ENCODE measurements at places on chromosomes 11 and 22.
A peak's percentile ranks its signal among the peaks of the same experiment; 100 is the strongest.

DNA sequence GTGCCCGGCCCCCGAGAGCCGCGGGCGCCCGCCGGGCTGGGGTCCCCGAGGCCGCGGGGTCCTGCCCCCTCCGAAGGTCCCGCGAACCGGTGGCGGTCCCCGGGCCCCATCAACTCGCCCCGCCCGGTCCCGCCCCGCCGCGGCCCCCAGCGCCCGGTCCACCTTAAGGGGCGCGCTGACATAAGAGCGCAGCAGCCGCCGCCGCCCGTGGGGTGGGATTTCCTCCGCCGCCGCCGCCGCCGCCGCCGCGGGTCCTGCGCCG lies at the start of gene ZDHHC8:
TSS of gene ZDHHC8 (plus strand) at position 208 of the 262 bp plus-strand sequence. CDS start 144 bp downstream, outside the sequence.
- DNase-seq: peak; percentile 75

DNA sequence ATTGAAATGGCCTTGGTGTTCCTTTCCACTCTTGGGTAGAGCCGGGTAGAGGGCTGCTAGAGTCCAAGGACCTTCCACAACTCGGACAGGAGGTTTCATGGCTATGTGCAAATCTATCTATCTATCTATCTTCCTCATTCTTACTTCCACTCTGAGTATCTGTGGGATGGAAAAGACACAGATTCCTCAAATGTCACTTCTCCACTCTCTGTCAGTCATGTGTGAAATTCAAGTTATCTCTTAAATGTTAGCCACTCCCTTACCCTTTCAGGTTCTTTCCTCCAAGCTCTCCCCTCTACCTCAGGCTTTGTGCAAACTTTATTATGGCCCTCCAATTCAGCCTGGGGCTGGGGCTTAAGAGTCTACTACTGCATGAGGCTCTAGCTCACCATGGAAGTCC lies 84.3 kb downstream of the GDPD4 start:
- DNase-seq: no peak

GRCh38 chr22:49776891-49777290 lies 50.8 kb downstream of the BRD1 start:
- DNase-seq: no peak

- DNase-seq: peak; percentile 86
Measured at GRCh38 chr11:68843703-68844312, 2.1 kb upstream of the CPT1A start.

- DNase-seq: no peak
Measured at GRCh38 chr11:43925932-43926505, 16.4 kb upstream of the C11orf96 start.

GRCh38 chr11:112593440-112593839 lies 332.8 kb upstream of the PLET1 start:
- no peak for DNase-seq

DNA sequence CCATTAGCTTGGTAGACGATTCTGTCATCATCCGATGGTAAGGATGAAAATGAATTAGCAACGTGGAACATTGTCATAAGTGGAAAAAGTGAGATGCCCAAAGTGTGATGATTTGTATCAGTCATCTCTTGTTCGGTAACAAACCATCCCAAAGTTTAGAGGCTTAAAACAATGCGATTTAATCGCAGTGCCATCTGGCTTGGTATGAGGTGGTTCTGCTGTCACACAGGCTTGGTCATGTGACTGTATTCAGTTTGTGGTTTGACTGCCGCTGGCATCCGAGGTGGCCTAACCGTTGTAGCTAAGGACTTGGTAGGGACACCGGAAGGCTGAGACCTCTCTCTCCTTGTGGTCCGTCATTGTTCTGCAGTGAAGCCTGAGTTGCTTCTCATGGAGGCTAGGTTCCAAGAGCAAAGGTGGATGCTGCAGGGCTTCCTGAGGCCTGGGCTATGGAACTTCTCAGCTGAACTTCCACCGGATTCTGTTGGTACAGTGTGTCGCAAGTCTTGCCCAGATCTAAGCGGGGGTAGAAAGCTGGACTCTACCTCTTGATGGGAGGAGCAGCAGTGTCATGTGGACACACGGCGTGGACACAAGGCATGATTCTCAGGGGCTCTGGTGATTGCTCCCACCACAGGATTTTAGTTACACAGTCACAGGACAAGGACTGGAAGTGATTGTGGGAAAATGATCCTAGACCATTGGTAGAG lies 36.3 kb downstream of the BCR start:
- peak; percentile 57 for DNase-seq

DNA sequence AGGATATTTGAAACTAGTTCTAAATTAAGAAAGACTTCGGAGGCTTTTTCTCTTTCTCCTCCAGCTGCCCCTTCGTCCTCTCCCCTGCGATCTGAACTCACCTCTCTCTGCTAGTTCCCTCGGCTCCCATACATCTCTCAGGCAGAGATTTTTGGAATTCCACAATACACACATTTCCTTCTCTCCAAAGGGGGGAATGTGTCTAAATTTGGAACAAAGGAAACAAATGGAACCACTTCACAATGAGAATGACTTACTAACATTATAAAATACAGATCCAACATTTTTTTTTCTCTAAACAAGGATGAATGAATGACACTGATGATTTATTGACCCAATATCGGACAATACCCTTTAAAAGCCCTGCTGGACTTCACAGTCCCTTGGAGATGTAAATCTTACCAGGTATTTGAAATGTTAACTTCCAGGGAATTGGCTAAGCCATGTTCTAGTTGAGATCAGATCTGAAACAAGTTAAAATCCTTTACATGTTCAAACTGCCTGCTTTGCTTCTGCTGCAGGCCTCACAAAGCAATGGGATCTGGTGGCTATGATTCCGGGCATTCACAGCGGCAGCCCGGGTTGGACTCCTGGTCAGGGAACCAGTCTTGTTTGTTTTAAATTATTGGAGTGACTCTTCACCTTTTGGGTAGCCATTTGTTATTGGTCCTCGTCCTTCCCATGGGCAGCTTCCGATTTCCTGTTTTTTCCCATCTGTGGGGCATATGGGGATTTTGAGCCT lies 20.5 kb upstream of the GSTP1 start:
- no peak for DNase-seq

GRCh38 chr11:96342014-96342960 lies 708 bp downstream of the MAML2 start:
- DNase-seq: no peak

DNA sequence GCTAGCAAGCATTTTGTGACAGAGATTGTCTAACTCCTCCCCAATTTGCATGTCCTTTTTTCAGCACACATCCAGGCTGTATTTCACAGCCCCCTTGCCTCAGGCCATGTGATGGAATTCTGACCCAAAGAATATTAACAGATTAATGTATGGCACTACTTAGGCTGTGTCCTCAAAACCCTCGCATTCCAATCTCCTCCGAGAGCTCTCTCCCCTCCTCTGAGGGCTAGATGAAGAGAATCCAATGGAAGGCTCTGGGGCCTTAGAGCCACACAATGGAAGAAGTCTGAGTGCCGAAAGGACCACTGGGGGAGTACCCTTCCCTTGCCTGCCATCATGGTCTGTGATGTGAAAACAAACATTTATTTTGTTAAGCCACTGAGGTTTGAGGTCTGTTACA lies 13.7 kb upstream of the NNMT start:
- DNase-seq: no peak

- DNase-seq: no peak
Measured at GRCh38 chr11:66933531-66933930, 24.7 kb downstream of the PC start.

DNA sequence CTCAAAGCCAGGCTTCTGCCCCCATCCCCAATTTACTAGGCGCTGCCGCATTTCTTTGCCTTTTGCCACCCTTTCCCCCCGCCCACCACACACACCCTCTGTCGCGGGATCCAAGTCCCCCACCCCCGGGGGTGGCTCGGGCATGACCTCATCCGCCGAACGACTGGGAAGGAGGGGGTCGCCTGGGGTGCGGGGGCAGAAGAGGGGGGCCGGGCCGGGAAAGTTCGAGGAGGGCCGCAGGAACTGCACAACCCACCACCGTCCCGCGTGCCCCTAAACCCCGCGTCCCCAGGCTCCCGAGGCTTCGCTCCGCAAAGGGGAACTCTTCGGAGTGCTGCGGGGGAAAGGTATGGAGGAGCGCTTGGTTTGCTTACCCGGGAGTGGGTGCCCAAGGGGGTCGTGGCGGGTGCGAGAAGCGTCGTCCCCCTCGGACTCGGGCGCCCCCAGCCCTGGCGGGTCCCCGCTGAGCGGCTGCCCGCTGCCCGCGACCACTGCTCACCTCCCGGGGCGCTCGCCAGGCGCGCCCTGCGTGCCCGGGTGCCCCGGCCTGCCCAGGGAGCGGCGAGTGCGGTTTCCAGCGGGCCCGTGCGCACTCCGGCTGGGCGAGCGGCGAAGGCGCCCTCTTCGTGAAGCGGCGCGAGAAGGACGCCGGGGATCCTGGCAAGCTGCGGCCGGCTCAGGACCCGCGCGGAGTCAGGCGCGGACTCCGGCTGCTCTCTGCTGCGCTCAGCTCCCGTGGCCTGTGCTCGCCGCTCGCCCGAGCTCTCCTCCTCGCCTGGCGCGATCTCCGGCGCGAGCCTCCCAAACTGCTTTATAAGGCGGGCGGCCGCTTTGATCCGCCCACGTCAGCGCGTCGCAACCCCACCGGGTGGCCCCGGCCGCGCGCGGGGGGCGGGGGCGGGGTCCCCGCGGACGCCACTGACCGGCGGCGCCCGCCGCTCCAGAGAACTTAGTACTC lies 4.0 kb upstream of the WNT11 start:
- DNase-seq: peak; percentile 51

- DNase-seq: no peak
Measured at GRCh38 chr22:28983190-28983589, 78.4 kb downstream of the C22orf31 start.

- no peak for DNase-seq
Measured at GRCh38 chr11:33874433-33874832, 17.4 kb downstream of the LMO2 start.

DNA sequence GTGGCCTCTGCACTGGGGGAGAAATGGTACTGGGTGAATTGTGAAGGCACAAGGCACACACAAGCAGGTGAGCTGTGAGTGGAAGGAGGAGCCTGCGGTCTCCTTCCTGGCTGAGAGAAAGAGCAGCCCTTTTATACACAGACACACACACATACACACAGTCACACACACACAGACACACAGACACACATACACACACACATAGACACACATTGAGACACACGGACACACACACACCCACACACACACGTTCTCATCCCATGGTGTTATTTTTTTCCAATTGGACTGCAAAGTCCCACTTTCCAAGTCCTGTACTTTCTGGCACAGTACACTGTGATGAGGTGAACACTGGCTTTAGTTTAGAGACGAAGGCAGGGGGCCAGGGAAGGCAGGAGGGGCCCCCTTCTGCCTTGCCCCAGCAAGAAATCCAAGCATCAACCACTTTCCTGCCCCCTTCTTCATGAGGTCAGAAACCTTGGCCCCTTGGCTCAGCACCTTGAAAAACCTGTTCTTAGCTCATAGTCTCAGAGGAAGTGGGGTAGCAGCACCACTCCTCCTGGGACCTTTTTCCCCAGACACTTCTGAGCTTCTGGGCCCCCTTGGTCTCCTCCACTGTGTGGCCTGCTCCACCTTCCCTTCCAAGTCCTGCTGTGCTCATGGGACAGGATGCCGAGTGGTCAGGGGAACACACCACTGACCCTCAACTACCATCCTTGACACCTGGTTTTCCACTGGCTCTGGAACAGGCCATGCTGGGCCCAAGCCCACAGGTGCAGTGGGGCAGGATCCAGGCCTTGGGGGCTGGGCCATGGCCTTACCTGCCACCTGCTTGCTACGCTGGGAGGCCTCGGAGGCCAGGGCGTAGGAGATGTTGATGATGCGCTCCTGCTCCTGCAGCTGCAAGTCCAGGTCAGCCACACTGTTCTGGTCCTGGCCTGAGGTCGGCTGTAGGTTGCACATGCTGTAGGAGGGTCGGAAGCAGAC lies 43.8 kb downstream of the C11orf58 start:
- DNase-seq: no peak

DNA sequence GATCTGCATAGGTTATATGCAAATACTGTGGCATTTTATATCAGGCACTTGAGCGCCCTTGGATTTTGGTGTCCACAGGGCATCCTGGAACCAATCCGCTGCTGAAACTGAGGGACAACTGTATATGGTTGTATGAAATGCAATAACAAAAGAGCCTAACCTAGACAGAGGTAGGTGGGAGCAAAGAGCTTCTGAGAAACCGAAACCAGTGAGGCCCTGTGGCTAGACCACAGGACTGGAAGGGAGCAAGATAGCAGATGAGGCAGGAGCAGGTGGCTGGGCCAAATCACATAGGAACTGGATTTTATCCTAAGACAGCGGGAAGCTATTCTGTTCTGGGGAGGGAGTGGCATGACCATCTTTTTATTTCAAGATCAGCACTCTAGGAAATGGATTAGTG lies 30.1 kb downstream of the RCN1 start:
- DNase-seq: no peak

- DNase-seq: no peak
Measured at GRCh38 chr22:16965083-16965482, 42.9 kb downstream of the GAB4 start.

GRCh38 chr22:43999378-43999777 lies 24.7 kb upstream of the PARVB start:
- DNase-seq: no peak

DNA sequence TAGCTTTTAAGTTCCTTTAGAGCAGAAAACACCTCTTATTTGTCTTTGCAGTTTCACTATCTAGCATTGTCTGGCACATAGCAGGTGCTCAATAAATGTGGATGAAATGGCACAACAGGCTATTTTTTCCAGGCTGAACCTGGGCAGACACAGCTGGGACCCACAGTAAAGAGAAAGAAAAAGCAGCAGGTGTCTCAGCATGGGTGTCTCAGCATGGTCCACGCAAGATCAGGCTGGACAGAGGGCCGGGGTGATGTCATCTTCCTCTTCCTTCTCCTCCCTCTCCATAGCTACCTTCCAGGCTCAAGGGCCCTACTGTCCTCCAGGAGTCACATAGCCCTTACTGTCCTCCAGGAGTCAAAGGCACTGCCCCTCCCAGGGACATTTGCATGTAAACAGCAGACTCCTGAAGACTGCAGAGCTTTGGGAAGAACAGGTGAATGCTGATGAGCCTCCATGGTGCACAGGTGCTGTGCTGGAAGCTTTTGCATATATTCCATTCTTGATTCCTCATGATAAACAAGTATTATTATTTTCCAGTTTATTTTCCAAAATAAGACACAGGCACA lies 65.2 kb downstream of the DSCAML1 start:
- no peak for DNase-seq

- DNase-seq: no peak
Measured at GRCh38 chr22:46574438-46574992, 37.1 kb upstream of the CELSR1 start.

GRCh38 chr11:14255238-14255534 lies 103.8 kb downstream of the RRAS2 start:
- no peak for DNase-seq
